Gastrocnemius medialis (tissue), 4 donors: ENCODE measurements at places on chromosomes 13 and 19. TPM values are rescaled to one million over a fixed set of nuclear protein-coding genes. Genes with fewer than 3 reads are reported as not detected.

The PSG2 gene
- total RNA-seq = not detected

The ATP4A gene
- total RNA-seq = not detected

The ACER1 gene
- total RNA-seq = not detected

The C1QTNF9 gene
- 1.2 TPM for total RNA-seq

The PABPC3 gene
- not detected for total RNA-seq

The CLASRP gene
- total RNA-seq = 28.8 TPM

- no peak for DNase-seq
- no peaks in the 10 kb centered on the region for H3K4me1 ChIP-seq
- H3K27ac ChIP-seq = no peak overlapping the region
- H3K27me3 ChIP-seq = no peaks in the 10 kb centered on the region
- no peak overlapping the region for H3K4me3 ChIP-seq
These were observed 185.1 kb downstream of the MTUS2 start for GRCh38 chr13:29005035-29005762.

GRCh38 chr13:72383646-72384045, 343.8 kb downstream of the MZT1 start:
- H3K4me1 ChIP-seq = no peaks in the 10 kb centered on the region
- H3K36me3 ChIP-seq = no peaks in the 10 kb centered on the region
- H3K27me3 ChIP-seq = no peaks in the 10 kb centered on the region
- no peak overlapping the region for H3K4me3 ChIP-seq

- DNase-seq = no peak
- no peaks in the 10 kb centered on the region for H3K36me3 ChIP-seq
- H3K4me3 ChIP-seq = no peak overlapping the region
- no peaks in the 10 kb centered on the region for H3K27me3 ChIP-seq
- peaks cover 8% of the 10 kb centered on the region for H3K4me1 ChIP-seq
These were observed 437.6 kb upstream of the KLF12 start for GRCh38 chr13:74571811-74572210.

GRCh38 chr19:771332-771785, 20.4 kb downstream of the MISP start:
- no peak overlapping the region for H3K4me3 ChIP-seq
- no peaks in the 10 kb centered on the region for H3K27me3 ChIP-seq
- no peak overlapping the region for H3K27ac ChIP-seq
- no peaks in the 10 kb centered on the region for H3K36me3 ChIP-seq
- no peaks in the 10 kb centered on the region for H3K4me1 ChIP-seq
- DNase-seq = no peak

- no peak overlapping the region for H3K27ac ChIP-seq
- DNase-seq = no peak
- H3K27me3 ChIP-seq = no peaks in the 10 kb centered on the region
- no peak overlapping the region for H3K4me3 ChIP-seq
- H3K4me1 ChIP-seq = no peaks in the 10 kb centered on the region
These were observed 164.2 kb downstream of the ABCC4 start for GRCh38 chr13:95137096-95137495.

DNA sequence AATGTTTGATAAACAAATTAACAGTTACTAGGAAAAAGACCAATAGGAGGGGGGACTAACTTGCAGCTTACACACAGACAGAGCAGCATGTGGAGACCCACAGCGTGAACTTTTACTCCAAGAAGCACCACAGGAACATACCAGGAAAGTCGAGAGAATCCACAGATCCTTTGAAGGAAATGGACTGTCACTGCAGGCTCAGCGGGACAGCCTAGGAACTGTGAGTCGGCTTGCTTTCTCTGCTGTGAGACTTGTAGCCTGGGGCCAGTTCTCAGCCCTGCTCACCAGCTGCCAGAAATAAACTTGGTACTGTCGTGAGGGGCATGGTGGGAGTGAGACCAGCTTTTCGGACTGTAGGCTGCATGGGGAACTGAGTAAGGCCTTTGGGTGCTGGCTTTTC, 1211.5 kb downstream of the PCDH17 start:
- H3K27me3 ChIP-seq = no peaks in the 10 kb centered on the region
- DNase-seq = no peak
- no peak overlapping the region for H3K4me3 ChIP-seq

- peaks cover 11% of the 10 kb centered on the region for H3K4me1 ChIP-seq
- DNase-seq = peak; percentile 33
- no peaks in the 10 kb centered on the region for H3K27me3 ChIP-seq
- peak overlapping the region; percentile 72 for H3K4me3 ChIP-seq
- H3K27ac ChIP-seq = peak overlapping the region; percentile 92
These were observed 566 bp downstream of the MPV17L2 start for GRCh38 chr19:18193388-18194180.

DNA sequence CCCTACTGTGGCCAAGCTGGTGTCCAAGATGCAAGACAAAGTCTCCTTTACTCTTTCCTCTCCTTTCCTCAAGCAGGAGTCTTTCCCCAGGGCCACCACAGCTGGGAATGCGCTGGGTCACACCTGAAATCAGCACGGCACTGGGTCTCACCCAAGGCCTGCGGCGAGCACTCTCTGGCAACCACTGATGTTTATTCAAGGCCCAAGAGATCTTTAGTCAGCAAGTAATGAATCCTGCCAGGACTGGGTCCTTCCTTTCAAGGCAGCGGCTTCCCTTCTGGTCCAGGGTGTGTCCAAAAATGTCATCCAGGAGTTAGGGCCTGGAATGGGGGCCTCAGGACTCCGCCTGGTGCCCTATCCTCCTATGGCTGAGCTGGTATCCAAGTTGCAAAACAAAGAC, 24.1 kb downstream of the BLOC1S3 start:
- no peak overlapping the region for H3K27ac ChIP-seq
- no peak for DNase-seq
- no peaks in the 10 kb centered on the region for H3K4me1 ChIP-seq
- no peaks in the 10 kb centered on the region for H3K36me3 ChIP-seq
- H3K27me3 ChIP-seq = no peaks in the 10 kb centered on the region
- no peak overlapping the region for H3K4me3 ChIP-seq

DNA sequence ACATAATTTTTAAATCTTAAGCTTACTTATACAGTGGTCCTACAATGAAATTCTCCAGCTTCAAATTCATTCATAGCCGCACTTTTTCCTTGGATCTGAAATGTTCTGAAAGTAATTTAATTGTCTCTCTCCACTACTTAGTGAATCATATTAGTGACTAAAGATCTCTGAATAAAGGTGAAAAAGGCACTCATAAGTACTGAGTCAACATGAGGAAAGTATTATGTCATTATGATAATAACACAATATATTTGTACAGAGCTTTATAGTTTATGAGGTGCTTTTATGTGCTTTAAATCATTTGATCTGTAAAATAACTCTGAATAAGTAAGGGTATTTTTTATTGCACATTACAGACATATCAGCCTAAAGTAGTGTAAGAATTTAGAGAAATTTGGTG, 628.2 kb upstream of the SLITRK5 start:
- H3K27ac ChIP-seq = no peak overlapping the region
- no peaks in the 10 kb centered on the region for H3K27me3 ChIP-seq
- DNase-seq = no peak
- no peaks in the 10 kb centered on the region for H3K36me3 ChIP-seq
- no peak overlapping the region for H3K4me3 ChIP-seq

GRCh38 chr19:5099701-5100221, 130.8 kb downstream of the KDM4B start:
- no peak overlapping the region for H3K4me3 ChIP-seq
- H3K27me3 ChIP-seq = no peaks in the 10 kb centered on the region
- no peak overlapping the region for H3K27ac ChIP-seq
- H3K4me1 ChIP-seq = peaks cover 26% of the 10 kb centered on the region
